Posterior vena cava (tissue), 2 donors: ENCODE measurements at places on chromosomes 4 and X. TPM values are rescaled to one million over a fixed set of nuclear protein-coding genes. Genes with fewer than 3 reads are reported as not detected.

GRCh38 chr4:185108669-185109068 is 34.4 kb upstream of the SLC25A4 start:
- DNase-seq = no peak

- DNase-seq = no peak
Measured at GRCh38 chrX:30824275-30824674, 64.8 kb downstream of the TAB3 start.

GRCh38 chrX:107755721-107756120 is 19.9 kb downstream of the TSC22D3 start:
- DNase-seq = no peak

- DNase-seq = no peak
Measured at GRCh38 chr4:175807547-175807946, 4.5 kb downstream of the GPM6A start.

The SH2D1A gene
- total RNA-seq = 0.79 TPM

- DNase-seq = no peak
Measured at GRCh38 chr4:94406668-94407437, 44.9 kb upstream of the PDLIM5 start.
